Amniotic stem cell (primary cell): ENCODE measurements at places on chromosomes 1 and 21.

DNA sequence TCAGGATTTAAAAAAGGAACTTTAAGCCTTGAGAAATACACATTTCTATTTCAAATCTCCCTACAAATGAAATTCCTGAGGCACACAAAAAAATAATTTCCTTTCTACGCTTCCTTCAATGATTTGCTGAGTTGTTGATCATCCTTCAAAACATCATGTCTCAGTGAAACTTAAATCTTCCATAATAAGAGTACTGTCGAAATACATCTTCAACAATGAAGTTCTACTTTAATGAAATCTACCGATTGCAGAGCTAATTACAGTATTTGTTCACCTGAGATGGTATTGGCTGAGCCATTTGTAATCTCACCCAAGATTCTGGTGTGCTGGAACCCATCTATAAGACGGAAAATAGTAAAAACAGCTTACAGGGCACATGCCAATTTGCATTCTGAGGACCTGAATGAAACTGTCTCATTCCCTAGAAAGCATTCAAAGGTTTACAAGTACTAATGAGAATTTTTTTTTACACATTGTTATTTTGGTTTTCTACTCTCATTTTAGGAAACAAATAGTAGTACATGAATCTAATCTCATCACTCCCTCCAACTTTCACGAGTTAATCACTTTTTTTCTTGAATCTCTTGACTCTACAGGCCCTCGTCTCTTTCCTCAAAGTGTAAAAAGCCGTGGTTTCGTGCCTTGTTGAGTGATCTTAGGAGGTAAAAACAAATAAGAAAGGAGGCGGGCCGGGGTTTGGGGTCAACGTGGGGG lies 1.1 kb downstream of the CHML start:
- no peak for DNase-seq

DNA sequence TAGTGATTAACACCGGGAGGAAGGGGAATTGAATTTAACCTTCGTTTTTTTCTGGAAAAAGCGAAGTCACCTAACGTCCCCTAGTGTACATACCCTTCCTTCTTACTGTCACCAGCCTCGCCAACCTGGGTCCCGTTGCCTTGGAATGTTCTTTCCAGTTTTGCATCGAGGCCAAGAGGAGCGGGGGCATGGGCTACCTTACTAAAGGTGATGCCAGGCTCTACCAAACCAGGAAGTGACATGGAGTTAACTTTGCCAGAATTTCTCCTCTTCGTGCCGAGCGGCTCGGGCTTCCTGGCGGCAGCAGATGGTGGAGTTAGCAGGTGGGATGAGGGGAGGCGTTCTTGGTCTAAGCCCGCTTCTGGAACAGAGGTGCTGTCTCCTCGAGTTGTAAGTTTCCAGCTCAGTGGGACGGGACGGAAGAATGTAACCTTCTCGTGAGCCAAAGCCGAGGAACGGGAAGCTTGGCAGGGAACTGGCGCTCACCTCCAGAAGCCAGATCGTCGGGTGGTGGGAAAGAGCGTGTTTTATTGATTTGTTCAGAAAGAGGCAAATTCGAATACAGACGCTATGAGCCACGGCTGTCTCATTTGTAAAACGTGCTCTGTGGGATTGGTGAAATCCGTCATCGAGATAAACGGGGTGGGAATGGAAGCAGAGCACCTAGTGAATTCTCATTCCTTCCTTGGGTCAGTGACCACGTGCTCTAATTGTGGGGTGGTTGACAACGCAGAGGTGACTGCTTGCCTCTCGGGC lies 486 bp downstream of the NIPAL3 start:
- no peak for DNase-seq

DNA sequence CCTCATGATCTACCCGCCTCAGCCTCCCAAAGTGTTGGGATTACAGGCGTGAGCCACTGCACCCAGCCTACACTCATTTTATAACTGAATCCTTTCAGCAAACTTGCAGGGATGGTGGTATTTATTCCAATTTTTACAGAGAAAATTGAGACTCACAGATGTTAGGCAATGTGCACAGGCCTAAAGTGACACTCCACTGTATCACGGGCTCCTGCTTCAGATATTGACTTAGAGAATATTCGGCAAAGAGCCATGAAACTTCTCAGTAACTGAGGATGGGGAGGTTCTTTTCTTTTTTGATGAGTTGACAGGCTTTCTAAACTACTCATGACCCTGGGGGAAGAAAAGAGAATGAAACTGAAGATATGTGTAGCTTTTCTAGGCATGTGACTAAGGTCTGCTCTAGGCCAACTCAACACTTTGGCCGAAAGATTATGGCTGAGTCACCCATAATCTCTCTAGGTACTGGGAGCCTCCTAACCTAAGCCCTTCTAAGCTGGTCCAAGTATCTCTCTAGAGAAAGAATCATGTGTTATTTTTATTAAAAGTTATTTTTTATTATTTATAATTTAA lies 19.9 kb upstream of the PTCH2 start:
- no peak for DNase-seq

DNA sequence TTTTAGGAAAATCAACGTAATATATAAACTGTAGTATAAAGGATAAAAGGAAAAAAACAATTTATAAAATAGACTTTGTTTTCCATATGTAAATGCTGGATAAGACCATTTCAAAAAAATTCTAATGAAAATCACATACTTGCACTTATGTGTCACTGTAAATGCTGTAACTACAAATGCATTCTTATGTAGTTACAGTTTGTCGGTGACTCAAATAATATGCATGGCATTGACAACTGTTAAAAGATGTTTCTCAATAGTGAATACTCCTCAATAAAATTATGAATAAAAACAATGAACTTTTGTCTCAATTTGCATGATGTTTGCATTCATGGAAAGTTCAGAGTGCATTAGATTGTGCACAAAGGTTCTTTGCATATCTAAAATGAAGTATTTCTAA lies 614.0 kb upstream of the CHRM3 start:
- DNase-seq: no peak

GRCh38 chr21:15567191-15567590 lies 162.6 kb upstream of the USP25 start:
- DNase-seq: no peak

DNA sequence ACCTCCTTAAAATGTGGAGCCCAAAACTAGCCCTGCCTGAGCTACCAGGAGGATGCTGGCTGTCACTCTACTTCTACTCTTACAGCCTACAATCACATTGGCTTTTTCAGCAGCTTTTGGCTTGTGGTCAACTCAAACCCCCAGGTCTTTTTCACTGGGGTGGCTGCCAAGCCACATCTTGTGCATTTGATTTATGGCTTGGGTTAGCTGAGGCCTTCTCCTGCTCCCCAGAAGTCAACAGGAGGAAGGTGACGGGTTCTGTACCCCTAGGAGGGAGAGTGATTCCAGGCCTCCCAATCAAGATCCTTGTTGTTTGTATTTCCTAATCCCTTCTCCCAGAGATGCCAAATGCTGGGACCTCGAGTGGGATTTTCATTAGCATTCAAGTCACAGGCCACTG lies 124.3 kb downstream of the LACTBL1 start:
- no peak for DNase-seq

DNA sequence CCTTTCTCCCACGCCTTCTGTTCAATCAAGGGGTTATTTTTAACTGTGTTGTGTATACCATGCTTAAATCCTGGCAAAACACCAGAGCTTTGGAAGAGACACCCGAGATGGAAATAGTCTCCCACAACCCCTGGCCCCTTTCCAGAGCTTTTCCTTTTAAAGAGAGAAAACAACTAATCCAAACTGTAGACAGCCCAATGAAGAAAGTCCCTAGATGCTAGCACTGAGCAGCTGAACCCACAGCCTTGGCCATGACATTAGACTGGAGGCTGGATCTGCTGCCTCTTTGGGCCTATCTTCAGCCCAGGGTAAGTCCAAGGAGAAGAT lies 64.9 kb upstream of the ARTN start:
- DNase-seq: no peak

DNA sequence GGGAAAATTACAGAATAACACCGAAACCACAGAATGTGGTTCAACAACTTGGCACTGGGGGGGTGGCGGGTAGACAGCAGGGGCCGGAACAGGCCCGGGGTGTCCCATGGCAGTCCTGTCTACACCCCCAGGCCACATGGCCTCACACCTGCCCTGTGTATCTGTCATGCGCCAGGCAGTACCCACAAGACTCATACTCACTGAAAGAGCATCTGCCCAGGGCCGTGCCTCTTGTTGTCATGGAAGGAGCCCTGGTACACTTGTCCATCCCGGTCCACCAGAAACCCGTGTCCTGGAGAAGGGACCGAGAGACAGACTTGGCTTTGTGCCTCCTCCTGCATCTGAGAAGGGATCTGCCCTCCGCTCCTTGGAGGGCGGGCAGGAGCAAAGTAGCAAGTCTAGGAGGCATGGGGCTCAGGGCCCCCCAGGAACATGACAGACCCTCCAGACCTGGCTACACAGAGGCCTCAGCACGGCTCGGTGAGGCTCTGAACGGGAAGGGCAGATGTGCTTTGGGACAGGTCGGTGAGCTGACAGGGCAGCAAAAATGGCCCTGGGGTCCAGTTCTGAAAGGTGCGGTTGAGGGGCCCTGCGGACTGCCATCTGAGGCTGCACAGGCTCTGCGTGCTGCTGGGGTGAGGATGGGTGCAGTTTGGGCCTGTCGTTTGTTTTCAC lies 5.6 kb downstream of the MORN1 start:
- DNase-seq: no peak

GRCh38 chr21:35738347-35738961 lies 321.9 kb downstream of the SETD4 start:
- DNase-seq: no peak

DNA sequence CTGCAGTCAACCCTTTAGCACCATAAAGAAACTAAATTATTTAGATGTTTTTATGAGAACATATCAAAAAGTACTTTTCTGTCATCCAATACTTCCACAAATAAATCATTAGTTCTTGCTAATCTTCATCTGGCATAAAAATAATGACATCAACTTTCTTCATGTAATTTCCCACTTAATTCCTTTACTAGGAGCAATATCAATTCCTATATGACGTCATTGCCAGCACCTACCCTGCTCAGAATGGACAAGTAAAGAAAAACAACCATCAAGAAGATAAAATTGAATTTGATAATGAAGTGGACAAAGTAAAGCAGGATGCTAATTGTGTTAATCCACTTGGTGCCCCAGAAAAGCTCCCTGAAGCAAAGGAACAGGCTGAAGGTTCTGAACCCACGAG lies 116.9 kb downstream of the PTPRC start:
- DNase-seq: no peak

- no peak for DNase-seq
Measured at GRCh38 chr1:116690396-116690848, 22.9 kb upstream of the IGSF3 start.

DNA sequence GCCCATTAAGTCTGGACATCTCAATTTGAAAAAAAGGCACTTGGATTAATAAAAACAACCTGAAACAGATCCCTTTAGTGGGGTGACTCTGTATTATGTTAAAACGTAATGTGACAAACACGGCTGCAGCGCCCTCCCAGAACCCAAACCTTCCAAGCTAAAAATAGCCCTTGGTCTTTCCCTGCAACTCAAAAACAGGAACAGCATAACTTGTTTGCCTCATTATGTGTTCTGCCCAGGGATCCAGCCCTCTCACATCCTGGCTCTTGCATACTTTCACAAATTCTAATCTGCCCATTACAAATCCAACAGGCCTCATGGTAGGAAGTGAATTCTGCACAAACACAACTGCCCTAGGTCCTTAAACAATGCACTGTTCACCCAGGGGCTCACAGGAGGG lies 94.7 kb upstream of the GADD45A start:
- no peak for DNase-seq

- DNase-seq: no peak
Measured at GRCh38 chr1:45429561-45430159, 61.3 kb downstream of the TESK2 start.

DNA sequence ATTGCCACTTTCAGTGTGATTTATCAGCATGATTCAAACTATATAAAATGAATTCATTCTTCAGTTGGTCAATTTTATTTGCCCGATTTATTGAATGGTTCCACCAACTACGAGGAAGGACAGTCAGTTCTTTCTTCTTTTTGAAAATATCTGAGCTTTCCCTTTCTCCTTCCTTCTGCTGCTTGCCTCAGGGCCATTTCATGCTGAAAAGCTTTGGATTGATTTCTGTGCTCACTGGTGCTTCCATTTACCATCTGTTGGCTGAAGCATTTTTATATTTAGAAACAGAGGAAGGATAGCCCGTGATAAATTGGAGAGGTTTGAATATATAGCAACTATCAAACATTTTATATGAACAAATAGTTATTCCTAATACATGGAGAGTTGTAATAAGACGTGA lies 68.9 kb upstream of the ADAMTS5 start:
- no peak for DNase-seq

- no peak for DNase-seq
Measured at GRCh38 chr21:39625211-39625895, 12.6 kb downstream of the B3GALT5 start.

DNA sequence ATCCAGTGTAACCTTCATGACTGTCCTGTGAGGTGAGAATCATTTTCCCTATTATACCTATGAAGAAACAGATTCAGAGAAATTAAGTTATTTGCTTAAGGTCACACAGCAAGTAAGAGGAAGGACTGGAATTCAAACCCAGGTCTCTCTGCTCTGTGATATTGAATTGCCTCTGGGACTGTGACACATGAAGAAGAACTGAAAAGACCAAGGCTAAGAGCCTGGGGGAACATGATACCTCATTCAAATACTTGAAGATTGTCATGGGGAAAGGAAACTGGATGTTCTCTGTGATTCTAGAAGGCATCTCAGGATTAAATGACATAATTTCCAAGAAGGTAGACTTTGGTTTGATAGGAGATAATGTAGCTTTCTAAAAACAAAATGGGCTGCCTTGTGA lies 3.6 kb downstream of the WDTC1 start:
- no peak for DNase-seq

DNA sequence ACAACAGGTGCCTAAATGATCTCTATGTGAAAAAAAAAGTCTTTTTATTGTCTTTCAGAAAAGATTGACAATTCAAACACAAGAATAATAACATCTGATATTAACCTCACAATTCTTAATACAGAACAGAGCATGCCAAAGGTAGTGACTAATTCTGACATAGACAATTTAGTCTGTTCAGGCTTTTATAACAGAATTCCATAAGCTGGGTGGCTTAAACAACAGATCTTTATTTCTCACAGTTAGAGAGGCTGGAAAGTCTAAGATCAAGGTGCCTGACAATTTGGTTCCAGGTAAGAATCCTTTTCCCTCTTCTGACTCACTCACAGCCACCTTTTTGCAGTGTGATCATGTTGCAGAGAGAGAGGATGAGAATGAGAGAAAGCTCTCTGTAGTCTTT lies 27.0 kb downstream of the DPYD start:
- no peak for DNase-seq

DNA sequence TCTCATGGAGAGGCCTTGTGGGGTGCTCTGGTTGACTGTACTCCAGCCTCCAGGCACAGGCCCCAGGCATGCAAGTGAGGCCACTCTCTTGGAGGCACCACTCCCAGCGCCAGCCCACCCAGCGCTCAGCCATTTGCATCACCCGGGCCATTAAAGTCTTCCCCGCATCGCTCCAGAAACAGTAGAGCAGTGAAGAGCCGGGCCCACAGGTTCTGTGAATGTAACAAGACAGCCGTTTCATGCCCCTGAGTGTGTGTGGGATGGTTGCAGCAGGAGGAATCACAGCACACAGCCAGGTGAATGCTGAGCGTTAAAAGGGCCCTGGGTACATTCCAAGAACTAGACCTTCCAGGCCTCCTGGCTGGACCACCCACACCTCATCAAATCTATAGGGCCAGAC lies 19.0 kb upstream of the CD2 start:
- no peak for DNase-seq

- DNase-seq: no peak
Measured at GRCh38 chr21:42258885-42259407, 40.0 kb downstream of the ABCG1 start.

- DNase-seq: no peak
Measured at GRCh38 chr1:162626761-162627160, 5.5 kb upstream of the DDR2 start.
